NCI-H1092 treated with DMSO at 0.1 percent for 48 hours (cell line): ENCODE measurements at places on chromosomes 7 and 10.
A peak's percentile ranks its signal among the peaks of the same experiment; 100 is the strongest.

- DNase-seq: no peak
These were observed 21.4 kb downstream of the LEP start for GRCh38 chr7:128262273-128263028.

DNA sequence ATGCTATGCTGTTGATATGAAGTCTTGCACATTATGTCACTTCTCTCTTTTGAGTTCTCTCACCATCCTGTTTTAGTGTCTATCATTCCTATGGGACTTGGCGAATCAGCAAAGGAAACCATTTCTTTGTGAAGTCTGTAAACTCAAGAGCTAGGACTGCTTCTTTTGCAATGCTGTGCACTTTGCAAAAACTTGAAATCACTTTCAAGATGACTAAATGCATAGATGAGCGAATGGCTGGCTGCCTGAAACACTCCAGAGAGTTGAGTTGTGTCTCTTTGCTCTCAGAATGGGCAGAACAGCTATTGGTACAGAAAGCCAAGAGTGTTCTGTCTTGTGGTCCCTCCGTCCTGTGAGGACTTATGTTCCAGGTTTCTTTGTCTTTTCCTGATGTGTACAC, 18.3 kb upstream of the ELMO1 start:
- DNase-seq: no peak

DNA sequence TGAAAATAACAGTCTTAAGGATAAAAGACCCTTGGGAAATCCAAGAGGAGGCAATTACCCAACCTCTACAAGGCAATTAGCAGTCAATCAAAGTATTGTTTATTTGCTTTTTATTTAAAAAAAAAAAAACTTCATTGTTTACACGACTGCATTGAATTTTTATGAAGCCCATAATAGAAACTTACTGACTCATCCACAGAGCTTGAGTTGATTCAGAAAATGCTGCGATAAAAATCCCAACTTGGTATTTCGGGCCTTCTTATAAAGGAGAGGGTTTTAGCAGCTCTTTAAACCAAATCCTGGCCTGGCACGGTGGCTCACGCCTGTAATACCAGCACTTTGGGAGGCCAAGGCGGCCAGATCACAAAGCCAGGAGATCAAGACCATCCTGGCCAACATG, 69.2 kb upstream of the PALS2 start:
- no peak for DNase-seq

DNA sequence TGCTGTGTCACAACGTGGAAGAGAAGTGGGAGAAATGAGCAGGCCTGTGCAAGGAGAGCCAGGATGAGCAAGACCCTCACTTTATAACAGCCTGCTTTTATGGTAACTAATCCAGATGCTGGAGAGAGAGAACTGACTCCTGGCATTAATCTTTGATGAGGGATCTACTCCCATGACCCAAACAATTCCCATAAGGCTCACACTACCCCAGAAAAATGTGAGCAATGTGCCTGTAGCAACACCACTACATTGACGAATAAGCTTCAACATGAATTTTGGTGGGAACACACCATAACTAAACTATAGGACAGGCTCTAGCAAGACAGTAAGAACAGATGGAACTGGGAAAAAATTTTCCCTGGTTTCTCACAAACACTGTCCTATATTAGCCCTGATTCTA, 173.6 kb upstream of the PRSS58 start:
- DNase-seq: no peak

DNA sequence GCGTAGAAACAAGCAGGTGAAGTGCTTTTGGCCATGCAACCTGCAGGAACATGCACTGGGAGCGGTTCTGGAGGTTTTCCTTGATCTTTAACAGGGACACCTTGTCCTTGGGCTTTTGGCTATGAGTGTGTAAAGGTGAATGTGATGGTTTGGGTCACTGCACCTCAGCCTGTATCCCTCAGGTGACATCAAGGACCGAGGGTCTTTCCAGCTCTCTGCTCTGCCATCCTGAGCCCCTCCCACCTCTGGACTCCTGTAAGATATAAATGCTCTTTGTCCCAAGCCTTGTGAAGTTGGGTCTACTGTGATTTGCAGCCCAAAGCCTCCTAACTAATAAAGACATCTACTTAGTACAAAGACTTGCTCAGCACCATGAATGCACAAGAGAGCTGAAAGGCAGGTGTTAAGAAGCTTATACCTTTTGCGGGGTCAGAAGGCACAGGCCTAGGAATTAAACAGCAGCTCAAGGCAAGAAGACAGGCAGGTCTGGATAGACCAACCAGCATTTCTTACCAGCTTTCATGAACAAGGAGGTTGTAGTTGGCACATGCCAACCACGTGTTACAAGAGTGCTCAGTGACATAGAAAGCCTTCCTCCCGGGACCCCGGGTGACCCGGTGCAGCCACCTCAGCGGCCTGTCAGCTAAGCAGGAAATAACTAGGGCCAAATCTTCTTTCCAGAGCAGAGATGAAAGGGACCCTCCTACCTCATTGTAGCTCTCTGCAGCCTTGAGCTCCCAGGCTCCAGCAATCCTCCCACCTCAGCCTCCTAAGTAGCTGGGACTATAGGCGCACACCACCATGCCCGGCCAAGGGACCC, 89.9 kb downstream of the CARD11 start:
- DNase-seq: no peak

- no peak for DNase-seq
These were observed 324.8 kb upstream of the PHYHIPL start for GRCh38 chr10:58851606-58852005.

DNA sequence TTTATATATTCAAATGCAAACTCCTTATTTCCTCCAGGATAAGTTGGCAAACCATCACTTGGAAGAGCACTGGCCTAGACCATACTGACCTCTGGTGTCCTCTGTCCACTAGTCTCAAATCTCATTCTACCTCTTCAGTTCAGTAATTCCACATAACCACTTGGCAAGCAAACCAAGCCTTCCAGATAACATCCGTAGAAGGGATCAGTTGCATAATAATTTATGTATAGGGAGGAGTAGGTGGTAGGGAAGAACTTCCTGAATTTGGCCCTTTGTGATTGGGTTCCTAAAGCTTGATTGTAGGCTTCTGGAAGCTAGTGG, 55.0 kb downstream of the WAC start:
- no peak for DNase-seq

DNA sequence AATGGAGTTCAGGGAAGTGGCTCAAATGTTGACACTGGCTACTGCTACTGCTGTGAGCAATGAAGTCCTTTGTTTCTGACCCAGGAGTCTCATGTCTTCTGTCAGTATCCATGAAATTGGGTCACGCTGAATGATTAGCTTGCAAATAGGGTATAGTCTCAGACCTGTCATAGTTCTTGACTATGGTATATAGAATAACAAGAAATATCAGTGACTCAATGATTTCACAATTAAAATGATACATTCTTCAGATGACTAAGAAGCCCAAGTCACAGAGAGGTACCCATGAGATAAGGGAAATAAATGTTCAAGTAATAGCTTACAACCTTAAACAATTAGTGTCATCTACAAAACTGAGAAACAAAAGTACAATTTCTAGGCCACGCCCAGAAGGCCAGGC, 89.3 kb downstream of the LYZL2 start:
- DNase-seq: no peak

GRCh38 chr7:135795846-135796570, 47.4 kb upstream of the FAM180A start:
- no peak for DNase-seq

GRCh38 chr10:7470371-7470770, 59.5 kb upstream of the SFMBT2 start:
- DNase-seq: no peak

DNA sequence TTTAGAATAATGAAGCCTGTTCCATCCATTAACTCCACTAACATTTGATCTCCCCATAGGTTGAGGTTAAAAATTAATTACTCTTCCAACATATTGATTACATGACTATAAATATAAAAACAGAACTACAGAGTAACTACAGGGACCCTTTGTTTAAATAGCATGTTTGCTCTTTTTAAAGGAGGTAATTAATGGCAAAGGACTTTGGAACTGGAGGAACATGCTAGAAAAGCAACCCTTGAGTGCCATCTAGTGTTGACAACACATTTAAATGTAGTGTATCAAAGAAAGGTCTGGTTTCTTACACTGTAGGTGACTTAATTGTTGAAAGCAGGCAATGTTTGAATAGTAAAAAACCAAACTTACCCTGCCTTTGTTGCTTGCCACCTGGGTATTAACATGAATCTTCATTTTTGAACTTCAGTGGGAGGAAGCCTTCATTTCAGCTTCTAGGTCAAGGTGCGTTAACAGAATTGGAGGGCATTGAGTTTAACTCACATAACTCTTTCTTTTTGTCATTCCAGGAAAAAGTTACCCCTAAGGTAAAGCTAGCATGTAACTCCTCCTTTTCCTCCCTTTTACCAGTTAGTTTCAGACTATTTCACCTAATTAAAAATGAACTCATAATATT, 52.6 kb upstream of the CAPZA2 start:
- peak; percentile 81 for DNase-seq

DNA sequence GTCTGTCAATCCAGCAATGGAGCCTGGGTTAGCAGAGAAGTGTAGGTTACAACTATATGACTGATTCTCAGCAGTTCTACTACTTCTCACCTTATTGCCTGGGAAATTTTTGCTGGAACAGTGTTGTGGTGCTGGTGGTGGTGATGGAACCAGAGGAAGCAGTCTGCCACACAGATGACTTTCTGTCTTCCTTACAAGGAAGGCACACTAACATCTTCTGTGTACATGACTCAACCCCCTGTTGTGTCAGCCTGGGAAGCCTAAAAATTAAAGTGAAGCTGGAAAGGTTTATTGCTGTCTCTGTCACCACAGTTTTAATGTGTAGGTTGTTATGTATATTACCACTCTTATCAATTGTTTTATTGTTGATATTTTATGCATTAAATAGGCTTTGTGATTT, 40.3 kb downstream of the ANKRD7 start:
- DNase-seq: no peak

GRCh38 chr10:28558923-28559508, 26.1 kb downstream of the WAC start:
- DNase-seq: no peak
